ENCODE measurements at places on chromosomes 3 and 15.

- DNase-seq = no peak
Observed at GRCh38 chr3:86951322-86951721, 39.6 kb downstream of the VGLL3 start.

GRCh38 chr15:40438712-40439111, 2.0 kb upstream of the BAHD1 start:
- DNase-seq = no peak

DNA sequence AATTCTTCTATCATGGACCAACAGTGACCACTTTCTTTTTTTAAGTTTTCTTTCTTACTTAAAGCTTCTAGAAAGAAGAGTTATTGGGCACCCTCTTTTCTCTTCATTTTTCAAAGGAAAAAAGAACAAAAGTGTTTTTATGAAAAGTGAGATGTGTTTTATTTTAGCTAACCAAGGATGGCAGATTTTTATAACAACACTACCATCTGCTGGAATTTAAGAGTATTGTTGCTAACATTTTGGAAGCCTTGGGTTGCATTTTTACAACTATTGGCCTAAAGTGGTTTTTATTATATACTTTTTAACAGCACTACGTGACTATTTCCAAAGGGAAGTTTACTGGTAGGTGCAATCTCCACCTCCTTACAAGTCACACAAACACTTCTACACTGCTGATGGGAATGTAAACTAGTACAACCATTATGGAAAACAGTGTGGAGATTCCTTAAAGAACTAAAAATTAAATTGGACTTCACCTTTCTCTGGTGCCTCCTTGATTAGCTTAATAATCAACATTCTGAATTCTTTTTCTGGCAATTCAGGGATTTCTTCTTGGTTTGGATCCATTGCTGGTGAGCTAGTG, 237.7 kb upstream of the AGTR1 start:
- DNase-seq = no peak

- no peak for DNase-seq
Observed at GRCh38 chr15:68834346-68834745, 13.7 kb upstream of the ANP32A start.

DNA sequence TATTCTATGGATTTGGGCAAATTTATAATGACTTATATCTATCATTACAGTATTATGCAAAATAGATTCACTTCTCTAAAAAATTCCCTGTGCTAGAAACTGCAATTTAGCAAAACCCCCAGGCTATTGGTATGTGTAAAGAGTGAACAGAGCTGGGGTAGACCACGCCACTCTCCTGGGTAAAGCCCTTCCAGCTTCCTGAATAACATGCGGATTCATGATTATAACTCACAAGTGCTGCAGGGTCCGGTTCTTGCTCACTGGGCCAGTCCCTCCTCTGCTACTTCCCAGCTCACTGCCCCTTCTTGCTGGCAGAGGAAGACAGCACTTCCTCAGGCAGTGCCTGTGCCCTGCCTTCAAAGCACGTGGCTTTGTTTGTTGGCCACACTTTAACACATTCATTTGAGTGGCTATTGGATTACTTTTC, 4.1 kb downstream of the CD80 start:
- no peak for DNase-seq

GRCh38 chr3:36698314-36698713, 66.0 kb downstream of the DCLK3 start:
- DNase-seq = no peak

DNA sequence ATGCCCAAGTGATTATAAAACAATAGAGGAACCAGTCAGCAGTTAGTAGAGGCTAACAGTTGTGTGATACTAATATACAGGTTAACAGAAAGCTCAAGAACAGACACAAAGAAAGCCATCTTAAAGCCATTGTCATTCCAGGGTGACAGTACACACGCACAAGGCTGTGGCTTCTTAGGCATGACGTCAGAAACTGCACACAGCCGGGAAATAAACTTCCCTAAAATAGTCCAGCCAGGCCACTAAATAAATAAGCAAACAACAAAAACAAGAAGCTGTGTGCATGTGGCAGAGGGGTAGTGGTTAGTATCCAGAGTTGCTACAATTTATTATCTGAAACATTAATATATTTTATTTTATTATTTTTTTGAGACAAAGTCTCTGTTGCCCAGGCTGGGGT, 49.8 kb downstream of the PPCDC start:
- no peak for DNase-seq

DNA sequence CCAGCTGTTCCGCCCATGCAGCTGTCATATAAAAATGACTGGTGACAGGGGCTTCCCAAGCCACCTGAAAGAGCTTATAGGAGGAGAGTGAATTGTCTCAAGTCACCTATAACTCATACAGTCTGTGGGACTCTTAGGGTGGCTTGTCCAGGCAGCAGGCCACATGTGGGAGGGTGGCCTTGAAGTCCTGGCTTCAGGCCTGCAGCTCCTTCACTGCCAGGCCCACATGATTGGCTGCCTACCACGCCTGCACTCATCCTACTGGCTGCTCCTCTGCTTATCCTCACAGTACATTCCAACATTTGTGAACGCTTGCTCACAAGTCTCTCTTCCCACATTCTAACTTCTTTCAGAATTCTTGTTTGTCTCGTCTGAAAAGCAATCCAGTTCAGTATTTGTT, 41.1 kb upstream of the TIPARP start:
- no peak for DNase-seq

DNA sequence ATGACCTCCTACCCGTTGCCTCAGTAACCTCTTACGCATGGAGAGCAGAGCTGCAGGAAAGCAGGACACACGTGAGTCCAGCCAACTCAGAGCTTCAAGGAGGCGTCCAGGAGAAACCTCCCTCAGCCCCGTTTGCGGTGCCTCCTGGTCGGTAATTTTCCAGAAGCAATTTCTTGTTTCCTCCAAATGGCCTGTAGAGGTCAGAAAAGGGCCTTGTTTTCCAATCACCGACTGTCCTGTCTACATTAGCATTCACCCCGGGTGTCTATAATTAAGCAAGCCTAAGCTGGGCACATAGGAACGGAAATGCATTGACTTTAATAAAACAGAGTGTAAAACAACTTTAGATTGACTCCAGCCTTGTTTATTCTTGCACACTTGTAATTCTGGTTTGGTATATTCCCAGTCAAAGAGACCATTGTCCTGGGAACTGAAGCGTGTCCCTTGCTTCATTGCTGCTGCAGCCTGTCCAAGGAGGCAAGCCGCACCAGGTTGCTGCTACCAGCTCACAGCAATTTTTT, 836.2 kb downstream of the AGBL1 start:
- no peak for DNase-seq

GRCh38 chr3:40653001-40653400, 128.2 kb downstream of the ZNF621 start:
- no peak for DNase-seq

DNA sequence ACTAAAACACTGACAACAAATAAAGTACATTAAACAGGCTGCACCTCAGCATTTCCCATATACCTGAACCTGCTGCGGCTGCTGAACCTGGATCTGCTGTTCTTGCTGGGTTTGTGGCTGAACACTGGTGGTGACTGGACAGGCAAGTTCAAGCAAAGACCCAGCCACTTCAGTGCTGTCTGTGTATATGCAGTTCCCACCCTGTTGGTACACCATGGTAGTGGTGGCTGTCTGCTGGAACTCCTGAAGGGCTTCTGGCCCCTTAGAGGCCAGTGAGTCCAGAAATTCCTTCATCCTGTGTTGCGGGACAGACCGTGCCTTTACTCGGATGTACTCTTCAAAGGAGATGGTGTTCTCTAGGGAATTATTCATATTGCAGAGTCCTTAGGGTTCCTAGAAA, 17.2 kb downstream of the QRICH1 start:
- no peak for DNase-seq

GRCh38 chr3:38533285-38533976, 37.3 kb downstream of the EXOG start:
- no peak for DNase-seq

GRCh38 chr3:122283796-122284445, 41.1 kb upstream of the CSTA start:
- no peak for DNase-seq

DNA sequence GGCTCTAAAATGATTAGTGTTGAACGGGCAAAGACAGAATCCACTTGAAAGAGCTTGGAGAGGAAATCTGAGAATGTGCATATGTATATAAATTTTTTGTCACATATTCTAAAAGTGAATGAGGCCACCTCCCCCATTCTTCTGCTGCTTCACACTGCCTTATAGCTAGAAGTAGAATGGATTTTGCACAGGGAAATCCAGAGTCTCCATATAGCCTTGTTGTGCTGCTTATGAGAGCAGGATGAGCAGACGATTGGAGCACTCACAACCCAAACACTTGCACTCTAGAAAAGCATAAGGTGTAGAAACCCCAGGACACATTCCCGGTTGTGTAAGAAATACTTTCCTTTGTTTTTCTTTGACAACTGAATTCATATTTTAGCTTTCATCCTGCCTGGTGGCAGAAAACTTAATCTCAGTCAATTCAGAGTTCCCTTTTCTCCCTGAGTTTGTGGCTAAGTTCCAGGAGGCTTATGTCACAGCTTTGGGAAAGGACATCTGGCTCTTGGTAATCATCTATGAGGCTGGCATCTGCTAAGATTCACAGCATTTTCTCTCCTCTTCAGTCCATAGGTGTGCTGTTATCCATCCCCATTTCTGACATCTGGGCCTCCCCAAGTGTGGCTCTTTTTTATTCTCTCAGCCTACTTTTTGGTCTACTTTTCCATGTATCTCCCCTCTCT, 188.4 kb upstream of the PFN2 start:
- no peak for DNase-seq

GRCh38 chr3:119647843-119648575, 12.4 kb downstream of the POPDC2 start:
- no peak for DNase-seq

DNA sequence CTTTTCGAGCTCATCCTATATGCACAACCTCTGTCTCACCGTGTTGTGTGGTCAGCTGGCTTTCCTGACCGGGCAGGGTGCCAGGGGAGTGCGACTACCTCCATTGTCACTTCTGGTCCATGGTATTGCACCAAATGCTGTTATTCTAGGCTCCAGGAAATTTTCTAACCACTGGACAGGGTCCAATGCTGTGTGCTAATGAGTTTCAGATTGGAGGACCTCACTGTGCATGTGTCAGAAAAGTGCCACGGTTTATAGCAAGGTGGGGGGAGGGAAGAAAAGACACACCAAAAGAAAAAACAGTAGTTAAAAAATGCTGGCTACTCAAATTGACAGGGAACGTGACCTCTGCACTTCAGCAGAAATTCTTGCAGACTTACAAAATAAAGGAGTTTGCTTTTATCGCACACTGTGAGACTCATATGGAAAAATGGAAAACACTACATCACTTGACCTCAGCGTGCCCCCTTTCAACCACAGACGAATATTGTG, 480.1 kb downstream of the FOXP1 start:
- DNase-seq = no peak

Measured in activated CD8-positive, alpha-beta memory T cell treated with anti-CD3 and anti-CD28 coated beads for 24 hours (primary cell).